ENCODE measurements at places on chromosomes 7 and 10. TPM values are rescaled to one million over a fixed set of nuclear protein-coding genes. Genes with fewer than 3 reads are reported as not detected.

Gene ITGA8
- polyA plus RNA-seq, result 0.25 TPM

Gene MARCHF5
- polyA plus RNA-seq, result 26.3 TPM

Gene FKBP6
- polyA plus RNA-seq, result not detected

Gene ZNF853
- 5.3 TPM for polyA plus RNA-seq

GRCh38 chr7:38548605-38549004, 82.6 kb downstream of the AMPH start:
- DNase-seq, result no peak

- DNase-seq, result no peak
Observed at GRCh38 chr7:157678501-157678900, 341.7 kb downstream of the DNAJB6 start.

GRCh38 chr7:105988276-105988675, 25.2 kb downstream of the CDHR3 start:
- no peak for DNase-seq

Measured in AG04450 (cell line).